ENCODE measurements at places on chromosomes 11 and 22. TPM values are rescaled to one million over a fixed set of nuclear protein-coding genes. Genes with fewer than 3 reads are reported as not detected.

- H3K4me3 ChIP-seq, result no peak overlapping the region
- no peak for DNase-seq
- peaks cover 19% of the 10 kb centered on the region for H3K4me1 ChIP-seq
- no peak overlapping the region for H3K27ac ChIP-seq
- peaks cover 5% of the 10 kb centered on the region for H3K36me3 ChIP-seq
Measured at GRCh38 chr11:14611939-14612338, 31.7 kb upstream of the PDE3B start.

DNA sequence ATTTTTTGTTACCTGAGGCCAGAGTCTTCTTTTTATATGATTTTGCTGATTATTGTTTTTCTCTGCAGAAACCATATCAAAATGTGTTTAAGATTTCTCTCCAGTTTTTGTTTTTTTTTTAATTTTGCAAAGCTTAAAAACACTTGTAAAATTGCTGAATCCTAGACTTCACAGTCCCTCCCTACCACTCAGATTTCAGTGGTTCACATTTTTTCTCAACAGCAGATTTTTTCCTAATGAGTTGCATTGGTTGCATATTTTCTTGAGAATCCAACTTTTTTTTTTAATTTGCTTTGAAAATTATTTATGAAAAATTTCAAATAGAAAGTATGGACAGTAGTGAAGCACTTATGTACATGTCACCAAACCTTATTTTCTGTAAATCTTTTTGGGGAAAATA lies 5.8 kb downstream of the ARL14EP start:
- no peak overlapping the region for H3K4me3 ChIP-seq
- H3K27me3 ChIP-seq, result no peaks in the 10 kb centered on the region
- DNase-seq, result no peak
- peaks cover 36% of the 10 kb centered on the region for H3K4me1 ChIP-seq

DNA sequence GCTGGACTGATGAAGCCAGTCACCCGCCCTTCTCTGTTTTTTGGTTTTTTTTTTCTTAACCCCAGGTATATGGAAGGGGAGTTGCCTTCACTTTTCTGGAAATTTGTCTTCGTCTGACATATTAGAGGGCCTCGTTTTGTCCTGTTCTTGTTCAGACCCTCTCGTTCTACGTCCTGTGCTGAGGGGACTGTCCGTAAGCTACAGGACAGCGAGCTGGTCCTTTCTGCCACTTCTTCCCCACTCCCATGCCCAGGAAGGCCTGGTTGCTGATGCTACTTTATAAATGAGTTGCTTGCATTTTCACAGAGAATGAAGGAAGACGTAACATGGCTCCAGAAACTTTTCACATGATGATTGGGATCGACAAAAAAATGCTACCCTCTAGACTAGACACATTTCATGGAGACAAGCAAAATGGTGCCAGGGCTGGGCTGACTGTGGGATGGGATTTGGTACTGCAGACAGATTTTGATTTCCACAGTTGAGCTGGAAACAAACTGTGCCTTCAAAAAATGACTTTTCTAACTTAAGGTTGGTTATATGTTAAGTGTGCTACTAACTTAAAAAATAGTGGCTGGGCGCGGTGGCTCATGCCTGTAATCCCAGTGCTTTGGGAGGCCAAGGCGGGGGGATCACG lies 27.2 kb upstream of the CRKL start:
- no peak overlapping the region for H3K4me3 ChIP-seq
- no peak overlapping the region for H3K27ac ChIP-seq
- no peaks in the 10 kb centered on the region for H3K27me3 ChIP-seq
- peaks cover 4% of the 10 kb centered on the region for H3K36me3 ChIP-seq

DNA sequence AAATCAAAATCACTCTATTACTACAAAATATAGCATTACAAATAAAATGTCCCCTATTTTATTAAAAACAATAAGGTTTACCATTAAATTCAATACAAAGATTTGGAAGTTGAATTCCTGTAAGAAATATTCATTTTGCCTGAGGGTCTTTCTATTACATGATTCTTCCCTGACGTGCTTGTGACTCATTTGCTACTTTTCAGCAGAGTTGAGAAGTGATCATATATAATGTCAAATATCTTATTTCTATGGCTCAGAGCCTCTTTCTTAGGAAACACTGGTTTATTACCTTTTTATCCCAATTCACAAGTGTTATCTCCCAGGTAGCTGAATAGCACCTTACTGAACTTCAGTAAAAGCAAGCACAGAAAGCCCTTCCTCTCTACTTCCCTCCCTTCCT lies 65.2 kb upstream of the CNTN5 start:
- H3K27ac ChIP-seq, result no peak overlapping the region
- H3K4me3 ChIP-seq, result no peak overlapping the region
- no peaks in the 10 kb centered on the region for H3K36me3 ChIP-seq

DNA sequence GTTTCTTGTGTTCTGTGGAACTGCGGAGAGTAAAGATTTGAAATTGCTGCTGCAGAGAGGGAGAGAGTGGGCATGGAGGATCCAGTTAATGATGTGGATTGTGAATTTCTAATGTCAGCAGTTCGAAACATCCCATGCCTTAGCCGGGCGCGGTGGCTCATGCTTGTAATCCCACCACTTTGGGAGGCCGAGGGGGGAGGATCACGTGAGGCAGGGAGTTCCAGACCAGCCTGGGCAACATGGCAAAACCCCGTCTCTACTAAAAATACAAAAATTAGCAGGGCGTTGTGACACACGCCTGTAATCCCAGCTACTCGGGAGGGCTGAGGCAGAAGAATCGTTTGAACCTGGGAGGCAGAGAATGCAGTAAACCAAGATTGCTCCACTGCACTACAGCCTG lies 1.1 kb upstream of the CAVIN3 start:
- no peaks in the 10 kb centered on the region for H3K4me1 ChIP-seq
- no peak overlapping the region for H3K4me3 ChIP-seq
- H3K27ac ChIP-seq, result no peak overlapping the region

DNA sequence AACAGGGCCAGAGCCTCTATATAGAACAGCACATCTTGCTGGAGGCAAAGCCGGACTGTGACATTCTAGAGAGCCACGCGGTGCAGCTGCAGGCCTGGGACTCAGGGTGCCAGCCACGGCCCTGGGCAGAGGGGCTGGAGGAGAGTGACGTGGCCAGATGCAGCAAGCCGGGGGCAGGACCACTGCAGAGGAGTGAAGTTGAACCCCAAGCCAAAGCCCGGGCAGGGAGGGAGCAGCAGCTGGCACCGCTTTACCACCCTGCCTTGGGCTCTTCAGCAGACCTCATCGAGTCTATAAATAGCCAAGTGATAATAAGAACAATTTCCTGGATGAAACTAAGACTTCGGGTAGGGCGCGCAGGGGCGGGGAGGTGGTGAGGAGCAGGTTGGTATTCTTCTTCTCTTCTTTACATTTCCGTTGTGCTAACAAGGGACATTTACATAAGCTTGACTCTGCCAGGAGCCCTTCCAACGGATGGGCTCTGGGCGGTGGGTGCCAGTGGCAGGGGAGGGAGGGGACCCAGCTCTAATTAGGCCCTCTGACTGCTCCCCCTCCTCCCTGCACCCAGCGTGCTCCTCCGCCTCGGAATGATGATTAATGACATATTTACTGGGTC lies 110.2 kb downstream of the ST3GAL4 start:
- no peaks in the 10 kb centered on the region for H3K4me1 ChIP-seq
- DNase-seq, result no peak
- H3K36me3 ChIP-seq, result no peaks in the 10 kb centered on the region
- peaks cover 6% of the 10 kb centered on the region for H3K27me3 ChIP-seq
- no peak overlapping the region for H3K27ac ChIP-seq

Gene GALNT18
- total RNA-seq, result not detected

Gene JOSD1
- 30.6 TPM for total RNA-seq

Data from HepG2 (cell line).